ENCODE measurements at places on chromosomes 2 and 18.

DNA sequence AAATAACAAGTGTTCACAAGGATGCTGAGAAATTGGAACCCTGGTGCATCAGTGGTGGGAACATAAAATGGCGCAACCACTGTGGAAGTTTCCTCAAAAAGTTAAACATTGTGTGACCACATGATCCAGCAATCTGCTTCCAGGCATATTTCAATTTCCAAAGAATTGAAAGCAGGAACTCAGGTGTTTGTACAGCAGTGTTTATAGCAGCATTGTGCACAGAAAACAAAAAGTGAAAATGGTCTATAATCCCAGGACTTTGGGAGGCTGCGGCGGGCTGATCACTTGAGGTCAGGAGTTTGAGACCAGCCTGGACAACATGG is 38.6 kb upstream of the MYCN start:
- no peak for DNase-seq

DNA sequence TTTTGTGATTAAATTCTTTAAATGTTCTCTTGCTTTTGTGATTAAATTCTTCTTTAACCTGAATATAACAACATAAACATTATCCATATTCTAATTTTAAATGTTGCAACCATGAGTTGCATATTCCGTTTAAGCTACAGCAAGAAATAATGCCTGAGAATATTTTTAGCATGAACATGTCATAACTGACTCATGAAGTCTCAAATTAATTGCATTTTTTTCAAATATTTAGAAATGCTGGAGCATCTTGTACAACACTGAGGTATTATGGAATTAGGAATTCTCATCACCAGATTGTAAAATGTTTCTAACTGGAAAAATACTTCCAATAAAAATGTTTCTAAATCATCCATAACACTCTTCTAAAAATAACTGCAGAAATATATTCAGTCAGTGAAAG is 14.7 kb downstream of the ROCK2 start:
- no peak for DNase-seq

DNA sequence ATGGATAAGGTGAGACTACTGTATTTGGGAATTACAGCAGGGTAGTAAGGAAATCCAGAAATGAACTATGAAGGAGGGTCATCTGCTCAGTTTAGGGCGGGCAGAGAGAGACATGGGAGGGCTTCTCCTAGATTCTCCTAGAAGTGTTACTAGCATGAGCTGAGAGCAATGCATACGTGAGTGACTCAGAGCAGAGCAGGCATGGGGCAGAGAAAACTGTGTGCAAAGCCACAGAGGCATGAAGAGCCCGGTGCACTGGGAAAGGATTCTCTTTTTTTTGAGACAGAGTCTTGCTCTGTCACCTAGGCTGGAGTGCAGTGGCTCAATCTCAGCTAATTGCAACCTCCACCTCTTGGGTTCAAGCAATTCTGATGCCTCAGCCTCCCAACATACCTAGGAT is 116.2 kb downstream of the SOCS6 start:
- no peak for DNase-seq

GRCh38 chr2:71710367-71711132 is 257.2 kb downstream of the DYSF start:
- no peak for DNase-seq

DNA sequence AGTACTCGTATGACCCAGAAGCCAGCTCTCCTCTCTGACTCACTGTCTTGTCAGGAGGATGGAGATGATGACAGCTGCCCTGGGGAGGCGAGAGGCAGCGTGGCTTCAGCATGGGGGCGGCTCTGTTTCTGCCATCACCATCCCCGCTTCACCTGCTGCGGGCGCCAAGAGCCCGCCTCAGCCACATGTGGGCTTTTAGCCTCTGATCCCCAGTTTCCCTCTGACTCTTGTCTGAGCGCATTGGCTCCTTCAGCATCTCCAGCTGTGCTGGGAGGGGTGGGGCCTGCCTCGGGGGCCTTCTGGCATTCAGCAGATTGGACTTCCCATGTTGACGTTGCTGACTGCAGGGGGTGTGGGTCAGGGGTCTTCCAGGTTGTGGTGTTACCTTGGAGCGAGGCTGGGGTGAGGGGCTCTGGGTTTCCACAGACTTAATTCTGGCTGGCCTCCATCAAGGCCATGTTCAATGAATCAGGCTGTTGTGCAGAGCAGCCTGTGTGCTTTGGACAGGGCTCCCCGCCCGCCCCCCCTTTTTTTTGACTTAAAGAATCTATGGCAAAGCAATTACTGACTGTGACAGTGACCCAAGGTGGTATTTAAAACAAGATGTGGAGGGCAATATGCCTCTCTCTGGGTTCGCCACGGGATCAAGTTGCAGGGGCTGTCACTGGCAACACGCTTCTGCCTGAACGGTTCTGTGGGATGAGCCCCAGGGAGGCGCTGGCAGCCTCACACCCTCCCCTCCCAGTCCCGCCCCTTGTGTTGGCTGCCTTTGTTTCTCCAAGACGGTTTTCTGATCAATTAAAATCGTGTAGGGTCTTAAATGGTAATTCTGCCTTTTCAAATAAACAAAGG is 228.3 kb downstream of the LDLRAD4 start:
- no peak for DNase-seq

- no peak for DNase-seq
Measured at GRCh38 chr18:48947092-48947491, 3.7 kb downstream of the SMAD7 start.

DNA sequence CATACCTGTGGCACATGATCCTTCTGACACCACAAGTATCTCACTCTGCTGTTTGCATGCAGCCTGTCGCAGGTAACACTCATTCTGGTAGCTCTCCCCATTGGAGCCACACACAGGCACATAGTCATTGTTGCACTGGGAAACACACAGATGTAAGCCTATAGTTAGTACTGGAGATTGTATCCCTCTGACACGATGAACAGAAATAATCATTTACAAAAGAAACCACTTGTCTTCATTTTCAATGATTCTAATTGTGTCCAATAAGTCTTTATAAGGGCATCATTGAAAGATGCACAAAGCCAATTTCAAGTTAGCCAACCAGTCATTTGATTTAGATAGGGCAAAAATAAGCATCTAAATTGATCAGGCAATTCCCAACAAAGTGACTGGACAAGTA is 10.4 kb downstream of the TMEFF2 start:
- no peak for DNase-seq

GRCh38 chr18:10119991-10120390 is 206.2 kb downstream of the VAPA start:
- DNase-seq: no peak

DNA sequence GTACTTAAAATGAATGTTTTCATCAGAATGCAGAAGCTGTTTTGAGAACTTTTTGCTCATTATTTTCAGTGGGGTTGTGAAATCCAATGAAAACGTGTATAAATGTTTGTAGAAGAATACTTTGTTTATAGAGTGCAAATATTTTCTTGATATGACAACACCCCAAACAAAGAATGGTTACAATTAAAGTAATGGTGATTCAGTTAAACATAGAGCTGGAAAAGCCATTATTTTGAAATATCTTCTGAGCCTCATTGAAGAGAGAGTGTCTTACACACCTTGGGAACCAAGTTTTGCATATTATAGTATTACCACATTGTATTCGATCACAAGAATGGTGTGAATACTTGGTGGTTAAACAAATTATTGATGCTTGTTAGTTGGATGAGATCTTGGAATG is 48.7 kb downstream of the SPTBN1 start:
- no peak for DNase-seq

- no peak for DNase-seq
Measured at GRCh38 chr2:202669841-202670240, 35.1 kb downstream of the FAM117B start.

DNA sequence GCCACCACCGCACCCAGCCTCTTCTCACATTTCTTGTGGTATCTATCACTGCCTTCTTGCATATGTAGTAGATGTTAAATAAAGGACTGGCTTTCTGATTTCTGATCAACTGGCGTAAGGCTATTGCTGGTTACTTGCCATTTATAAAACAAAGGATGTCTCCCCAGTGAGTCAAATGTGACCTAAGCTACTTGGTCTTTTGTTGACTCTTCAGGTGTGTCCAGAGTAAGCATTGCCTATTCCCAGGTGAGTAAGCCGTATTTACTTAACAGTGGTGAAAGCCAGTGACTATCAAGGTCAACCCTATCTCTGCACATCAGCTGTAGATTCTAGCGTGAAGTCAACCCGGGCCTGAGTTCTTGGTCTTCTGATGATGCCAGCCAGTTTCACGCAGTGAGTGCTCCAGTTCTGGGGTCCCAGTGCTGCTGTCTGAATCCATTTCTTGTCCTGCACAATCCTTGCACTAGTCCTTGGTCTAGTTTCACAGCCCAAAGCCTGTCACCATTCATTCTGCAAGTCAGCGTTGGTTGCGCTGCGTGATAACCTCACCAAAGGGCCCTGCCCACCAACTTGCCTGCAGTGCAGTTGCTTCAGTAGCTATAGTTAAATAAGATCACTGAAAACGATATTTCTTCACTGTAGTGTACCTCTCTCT is 120.2 kb downstream of the GBX2 start:
- no peak for DNase-seq

DNA sequence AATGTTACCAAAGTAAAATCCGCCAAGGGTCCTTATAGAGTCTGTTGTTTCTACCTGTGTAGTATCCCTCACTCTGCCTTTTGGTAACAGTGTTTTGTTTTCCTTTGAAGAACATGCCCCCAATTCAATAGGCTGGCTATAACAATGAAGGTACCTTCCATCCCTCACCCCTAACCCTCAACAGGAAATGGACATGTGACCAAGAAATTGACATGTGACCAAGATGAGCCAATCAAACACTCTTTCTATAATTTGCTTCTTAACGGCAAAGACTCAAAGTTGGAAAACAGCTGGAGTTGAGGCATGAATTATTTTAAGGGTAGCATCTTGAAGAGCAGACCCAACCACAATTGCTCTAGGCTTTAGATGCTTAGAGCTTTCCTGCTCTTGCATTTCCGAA is 5.4 kb upstream of the MREG start:
- no peak for DNase-seq

DNA sequence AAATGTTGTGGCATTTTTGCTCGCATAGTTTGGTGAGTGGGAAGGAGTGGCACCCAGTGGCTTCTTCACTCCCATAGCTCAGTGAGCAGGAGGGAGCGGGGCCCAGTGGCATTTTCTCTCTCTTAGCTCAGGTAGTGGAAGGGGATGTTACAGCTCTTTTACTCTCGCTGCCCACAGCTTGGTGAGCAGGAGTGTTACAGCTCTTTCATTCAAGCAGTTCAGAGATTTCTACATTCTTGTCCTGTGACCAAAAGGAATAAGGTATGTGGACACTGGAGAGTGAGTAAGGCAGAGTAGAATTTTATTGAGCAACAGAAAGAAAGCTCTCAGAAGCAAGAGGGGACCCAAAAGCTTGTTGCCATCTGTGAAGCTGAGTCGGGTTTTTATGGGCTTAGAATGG is 192.4 kb downstream of the SPAG16 start:
- no peak for DNase-seq

DNA sequence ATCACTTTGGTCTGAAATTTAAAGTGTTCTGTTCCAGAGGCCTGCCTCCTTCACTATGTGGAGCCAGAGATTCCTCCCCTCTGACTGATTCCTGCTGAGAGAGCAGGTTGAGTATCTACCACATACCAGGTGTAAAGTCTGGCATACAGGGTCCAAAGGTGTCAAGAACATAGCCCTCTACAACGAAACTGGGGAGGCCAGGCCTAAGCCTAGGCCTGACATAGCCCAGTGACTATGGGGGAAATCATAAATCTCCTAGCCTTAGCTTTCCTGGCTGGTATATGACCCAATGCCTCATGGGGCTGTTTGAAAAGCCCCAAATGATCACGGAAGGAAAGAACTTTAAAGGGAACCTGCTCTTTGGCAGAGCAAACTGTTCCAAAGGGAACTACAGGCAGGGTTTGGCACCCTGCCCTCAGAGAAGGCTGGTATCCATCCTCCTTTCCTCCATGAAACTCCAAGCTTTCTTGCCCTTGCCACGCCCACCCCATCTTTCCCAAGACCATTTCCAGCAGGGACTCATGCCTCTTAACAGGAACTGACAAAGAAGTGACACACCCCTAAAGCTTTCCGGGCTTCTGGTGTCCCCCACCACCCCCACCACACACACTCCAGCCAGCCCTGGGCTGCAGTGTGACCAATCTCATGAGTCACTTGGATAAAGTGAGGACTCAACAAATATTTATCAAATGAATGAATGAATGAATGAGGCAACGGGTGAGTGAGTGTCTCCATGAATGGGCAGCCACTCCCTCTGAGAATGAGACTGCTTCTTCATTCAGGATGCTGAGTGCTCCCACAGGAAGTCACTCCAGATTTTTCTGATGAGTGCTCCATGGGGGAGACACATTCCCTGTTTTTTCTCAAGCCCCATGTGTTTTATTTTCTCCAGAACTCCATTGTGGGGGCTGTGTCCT is 114.5 kb upstream of the STPG4 start:
- no peak for DNase-seq

DNA sequence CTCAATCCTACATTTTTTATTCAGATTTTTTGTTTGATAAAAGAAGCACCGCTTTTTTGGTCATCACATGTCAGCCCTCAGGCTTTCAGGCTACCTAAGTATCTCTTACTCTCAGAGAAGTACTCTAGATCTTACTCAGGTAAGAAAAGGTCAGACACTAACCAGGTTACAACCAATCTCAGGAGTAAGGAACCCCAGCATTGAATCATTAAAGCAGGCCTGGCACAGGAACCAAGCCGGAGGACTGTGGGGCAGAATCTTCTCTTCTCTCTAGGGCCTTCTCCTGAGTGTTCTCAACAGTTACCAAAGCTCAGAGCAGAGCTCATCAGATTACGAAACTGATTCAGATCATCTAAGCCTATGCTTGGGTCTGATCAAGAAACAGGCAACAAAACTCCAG is 28.2 kb downstream of the RBMS1 start:
- DNase-seq: no peak

DNA sequence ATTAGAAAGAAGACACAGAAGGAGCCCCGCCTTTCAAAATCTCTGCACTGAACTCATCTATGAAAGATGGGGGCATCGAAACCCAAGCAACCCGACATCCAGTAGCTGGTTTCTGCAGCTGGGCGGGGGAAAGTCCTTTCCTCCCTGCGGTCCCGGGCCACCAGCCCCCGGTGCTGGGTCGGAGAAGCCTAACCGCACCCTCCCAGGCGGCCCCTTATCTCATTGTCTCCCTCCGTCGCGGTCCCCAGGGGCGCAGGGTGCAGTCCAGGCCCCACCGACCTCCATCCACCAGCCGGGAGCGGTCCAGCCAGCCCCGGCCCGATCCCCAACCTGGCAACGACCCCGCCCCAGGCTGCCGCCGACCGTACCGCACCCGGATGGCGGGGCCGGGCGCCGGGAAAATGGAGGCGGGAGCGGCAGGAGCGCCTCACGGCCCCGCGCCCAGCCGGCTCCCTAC is 452 bp downstream of the RAPH1 start:
- DNase-seq: no peak

GRCh38 chr2:187431911-187432310 is 16.1 kb downstream of the CALCRL start:
- DNase-seq: no peak

- no peak for DNase-seq
Measured at GRCh38 chr2:67733517-67733916, 329.3 kb downstream of the C1D start.

GRCh38 chr2:20448246-20448976 is 1.5 kb downstream of the RHOB start:
- DNase-seq: no peak

DNA sequence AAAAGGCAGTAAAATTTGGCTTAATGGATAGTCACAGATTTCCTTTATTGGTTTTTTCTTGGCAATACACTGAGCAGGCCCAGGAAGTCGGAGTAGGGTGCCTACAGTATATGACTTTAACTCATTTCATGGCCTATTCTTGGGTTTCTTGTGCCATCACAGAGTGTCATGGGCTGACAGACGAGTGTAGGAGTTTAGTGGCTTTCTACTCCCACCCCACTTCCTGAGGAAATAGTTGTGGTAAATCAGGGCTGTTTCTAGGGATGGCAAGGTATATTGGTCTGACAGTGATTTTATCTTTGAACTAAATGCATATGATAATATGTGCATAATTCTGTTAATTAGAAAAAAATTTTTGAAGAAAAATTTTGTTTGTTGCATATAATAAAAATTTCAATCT is 100.1 kb downstream of the PLCL1 start:
- no peak for DNase-seq

Data from memory B cell (primary cell).